LHCN-M2 (cell line): ENCODE measurements at places on chromosomes 7 and 10. TPM values are rescaled to one million over a fixed set of nuclear protein-coding genes. Genes with fewer than 3 reads are reported as not detected.

DNA sequence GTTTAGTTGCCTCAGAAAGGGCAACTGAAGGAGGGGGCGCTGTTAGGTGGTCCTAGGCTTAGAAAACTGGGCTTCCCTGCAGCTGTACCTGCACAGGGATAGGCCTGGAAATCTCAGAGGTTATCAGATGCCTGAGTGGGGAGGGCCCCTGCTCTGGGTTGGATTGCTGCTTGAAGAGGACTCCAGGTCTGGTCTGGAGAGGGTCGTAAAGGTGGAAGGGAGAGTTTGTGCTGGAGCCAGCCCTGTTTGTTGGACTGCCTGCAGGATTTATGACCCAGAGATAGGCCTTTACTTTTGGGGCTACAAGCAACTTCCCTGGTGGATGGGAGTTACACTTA lies 765.9 kb downstream of the GRID1 start:
- DNase-seq = no peak

Gene CALN1
- total RNA-seq = not detected in 2 replicates

- peak; percentile 79 for DNase-seq
Observed at GRCh38 chr10:62554632-62555199, 180.5 kb downstream of the ZNF365 start.

Gene SFTPA1
- total RNA-seq = not detected in 2 replicates

Gene ELOVL3
- 4.9 and 6.4 TPM in 2 replicates for total RNA-seq

Gene CCL24
- not detected in 2 replicates for total RNA-seq

- no peak for DNase-seq
Observed at GRCh38 chr7:31493714-31494181, 20.1 kb upstream of the ITPRID1 start.

- no peak for DNase-seq
Observed at GRCh38 chr7:121517591-121517990, 121.5 kb upstream of the FAM3C start.

DNA sequence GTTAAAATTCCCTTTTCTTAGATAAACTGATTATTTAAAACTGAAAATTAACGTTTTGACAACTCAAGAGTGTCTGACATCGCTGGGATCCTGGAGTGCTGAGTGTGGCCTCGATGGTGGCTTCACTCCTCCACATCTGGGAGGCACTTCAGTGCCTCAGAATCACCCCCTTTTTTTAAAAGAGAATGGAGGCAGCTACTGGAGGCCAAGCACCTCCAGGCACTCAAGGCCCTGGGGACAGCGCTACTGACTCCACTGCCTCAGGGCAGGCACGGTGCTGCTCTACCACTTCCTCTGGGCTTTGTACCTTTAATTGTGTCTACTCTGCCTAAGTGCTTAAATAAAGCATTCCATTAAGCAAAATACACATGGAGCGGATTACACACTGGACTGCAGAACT lies 27.2 kb upstream of the NCAPG2 start:
- no peak for DNase-seq

Gene HTR5A
- not detected in 2 replicates for total RNA-seq

DNA sequence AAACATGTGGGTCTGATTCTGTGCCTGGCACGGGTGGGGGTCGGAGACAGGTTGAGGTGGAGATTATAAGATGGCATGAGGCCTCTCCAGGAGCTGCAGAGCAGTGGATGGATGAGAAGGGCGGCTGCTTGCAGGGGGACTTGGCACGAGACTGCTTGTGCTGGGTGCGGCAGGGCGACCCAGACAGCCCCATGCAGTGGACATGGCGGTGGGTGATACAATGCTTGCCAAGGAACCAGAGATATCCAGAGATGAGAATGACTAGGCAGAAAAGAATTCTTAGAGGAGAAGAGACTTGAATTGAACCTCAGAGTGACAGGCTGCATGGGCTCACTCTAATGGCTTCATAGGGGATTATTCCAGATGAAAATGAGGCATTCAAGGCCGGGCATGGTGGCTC lies 145.4 kb downstream of the NEURL1 start:
- no peak for DNase-seq

GRCh38 chr10:74206746-74207145 lies 55.7 kb downstream of the ADK start:
- DNase-seq = peak; percentile 57

DNA sequence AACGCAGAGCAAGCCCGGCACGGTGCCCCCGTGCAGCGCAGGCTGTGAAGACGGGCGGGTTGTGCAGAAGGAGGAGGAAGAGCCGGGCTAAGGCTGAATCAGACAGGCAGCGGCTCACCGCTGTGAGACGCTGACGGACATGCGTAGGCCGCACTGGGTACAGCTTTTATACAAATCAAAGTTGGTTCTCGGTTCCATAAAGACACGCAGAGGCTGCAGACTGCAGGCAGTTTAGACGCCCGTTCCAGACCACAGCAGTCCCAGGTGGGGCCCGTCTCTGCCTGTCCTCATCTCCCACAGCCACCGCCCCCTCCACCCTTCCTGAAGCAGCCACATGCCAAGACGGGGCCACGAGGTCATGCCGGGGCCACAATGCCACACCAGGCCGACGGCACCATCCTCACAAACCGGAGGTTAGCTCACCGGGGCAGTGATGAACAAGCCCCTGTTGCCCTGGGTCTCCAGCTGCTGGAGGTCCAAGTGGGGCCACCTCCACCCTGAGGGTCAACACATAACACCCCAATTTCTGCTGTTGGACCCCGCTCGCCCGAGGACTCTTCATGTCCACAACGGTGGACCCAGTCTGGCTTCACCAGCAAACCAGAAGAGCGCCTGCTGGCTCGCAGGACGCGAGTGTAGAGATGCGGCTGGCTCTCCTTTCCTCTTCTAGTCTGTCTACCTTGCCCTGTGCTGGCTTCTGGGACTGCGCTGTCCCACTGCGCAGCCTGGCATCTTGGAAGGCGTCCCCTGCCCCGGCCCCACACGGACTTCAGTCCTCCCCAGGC lies 227.2 kb downstream of the ELFN1 start:
- DNase-seq = no peak

GRCh38 chr7:57071-57470 lies 135.3 kb upstream of the FAM20C start:
- no peak for DNase-seq

Gene CPA4
- total RNA-seq = 90.5 and 118 TPM in 2 replicates

Gene FANK1
- total RNA-seq = 2.2 and 2.3 TPM in 2 replicates

Gene ABCA13
- 2.9 and 3.4 TPM in 2 replicates for total RNA-seq

Gene STMP1
- 21.6 and 26.7 TPM in 2 replicates for total RNA-seq

GRCh38 chr7:50411332-50411731 lies 38.8 kb downstream of the FIGNL1 start:
- DNase-seq = no peak

DNA sequence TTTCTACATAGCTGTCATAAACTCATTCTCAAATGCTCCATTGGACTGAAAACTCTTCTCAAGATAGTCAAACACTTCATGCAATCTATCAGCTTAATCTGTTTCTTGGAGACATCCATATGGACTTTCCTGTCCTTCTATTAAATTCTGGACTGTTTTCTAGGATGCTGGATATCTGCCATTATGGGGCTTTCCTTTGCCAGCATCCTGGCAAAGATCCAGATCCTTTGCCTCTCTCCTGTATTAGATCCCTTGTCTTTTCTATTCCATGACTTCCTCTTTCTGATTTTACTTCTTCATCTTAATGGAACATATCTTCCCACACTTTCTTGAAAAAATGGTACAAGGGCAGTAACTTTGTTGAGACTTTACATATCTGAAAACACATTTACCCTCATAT lies 35.9 kb upstream of the SKAP2 start:
- DNase-seq = no peak

DNA sequence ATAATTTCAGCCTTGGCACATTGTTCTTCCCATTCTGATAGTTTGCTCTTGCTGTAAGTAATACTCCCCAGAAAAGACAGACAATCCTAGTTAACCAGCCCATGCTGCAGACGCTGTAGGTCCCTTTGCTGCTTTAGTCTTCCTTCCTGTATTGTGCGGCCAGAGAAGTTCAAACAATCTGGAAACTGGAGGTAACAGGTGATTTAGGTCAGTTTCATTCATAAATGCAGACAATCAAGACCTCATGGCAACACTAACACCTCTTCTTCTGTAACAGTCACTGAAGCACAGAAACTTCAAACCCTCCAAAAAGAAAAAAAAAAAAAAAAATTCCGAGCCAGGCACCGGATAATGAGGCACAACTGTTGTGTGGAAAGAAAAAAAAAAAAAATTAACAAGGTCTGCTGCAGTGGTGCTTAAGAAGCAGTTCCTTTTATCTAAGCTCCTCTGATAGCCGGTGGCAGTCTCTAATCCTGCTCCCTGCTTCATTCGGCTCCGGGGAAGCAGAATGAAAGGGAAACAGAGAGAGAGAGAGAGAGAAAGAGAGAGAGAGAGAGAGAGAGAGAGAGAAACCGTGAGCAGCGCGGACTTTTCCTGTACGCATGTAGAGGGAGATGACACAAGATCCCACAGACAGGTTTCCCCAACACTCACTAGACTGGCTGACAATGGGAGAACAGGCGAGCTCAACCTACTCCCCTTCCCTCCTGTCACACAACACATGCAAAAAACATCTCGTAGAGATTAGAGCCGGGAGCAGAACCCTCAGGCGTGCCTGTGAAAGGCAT lies at the start of gene SEMA3A:
SEMA3A (minus strand) TSS at position 306 of the 788 bp plus-strand sequence; CDS start at position 103, 203 bp downstream.
- peak; percentile 87 for DNase-seq

GRCh38 chr7:30511973-30512662 lies 7.5 kb upstream of the GGCT start:
- DNase-seq = no peak

DNA sequence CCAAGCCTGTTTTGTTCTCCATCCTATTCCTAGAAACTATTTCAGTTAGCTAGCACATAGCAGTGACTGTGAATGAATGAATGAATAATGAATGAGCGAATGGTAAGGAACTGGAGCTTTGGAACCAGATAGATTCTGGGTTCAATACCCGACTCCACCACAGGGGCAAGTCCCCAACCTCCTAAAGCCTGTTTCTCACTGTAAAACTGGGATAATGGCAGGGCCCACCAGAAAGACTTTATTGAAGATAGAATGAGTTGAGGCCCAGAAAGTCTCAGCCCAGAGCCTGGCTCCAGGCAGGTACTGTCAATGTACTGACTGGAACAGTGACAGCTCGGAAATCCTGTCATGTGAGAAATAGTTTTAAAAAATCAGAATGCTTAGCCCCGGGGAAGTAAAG lies 1.1 kb upstream of the CDH23 start:
- no peak for DNase-seq

Gene GIMAP4
- not detected in 2 replicates for total RNA-seq

Gene SPDYE2B
- not detected in 2 replicates for total RNA-seq

Gene RET
- total RNA-seq = under 0.01 TPM in 1 of 2 replicates, not detected in the other

DNA sequence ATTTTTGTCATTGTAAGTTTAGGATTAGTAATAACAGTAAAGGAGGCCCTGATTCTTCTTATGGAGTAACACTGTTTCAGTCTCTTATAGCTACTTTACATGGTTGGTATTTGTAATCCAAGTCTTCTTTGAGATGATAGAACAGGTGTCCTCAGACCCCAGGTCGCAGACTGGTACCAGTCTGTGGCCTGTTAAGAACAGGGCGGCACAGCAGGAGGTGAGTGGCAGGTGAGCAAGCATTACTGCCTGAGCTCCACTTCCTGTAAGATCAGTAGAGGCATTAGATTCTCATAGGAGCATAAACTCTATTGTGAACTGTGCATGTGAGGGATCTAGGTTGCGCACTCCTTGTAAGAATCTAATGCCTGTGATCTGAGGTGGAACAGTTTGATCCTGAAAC lies 77.3 kb downstream of the STK31 start:
- no peak for DNase-seq

Gene C10orf67
- total RNA-seq = 0.11 and 0.19 TPM in 2 replicates

DNA sequence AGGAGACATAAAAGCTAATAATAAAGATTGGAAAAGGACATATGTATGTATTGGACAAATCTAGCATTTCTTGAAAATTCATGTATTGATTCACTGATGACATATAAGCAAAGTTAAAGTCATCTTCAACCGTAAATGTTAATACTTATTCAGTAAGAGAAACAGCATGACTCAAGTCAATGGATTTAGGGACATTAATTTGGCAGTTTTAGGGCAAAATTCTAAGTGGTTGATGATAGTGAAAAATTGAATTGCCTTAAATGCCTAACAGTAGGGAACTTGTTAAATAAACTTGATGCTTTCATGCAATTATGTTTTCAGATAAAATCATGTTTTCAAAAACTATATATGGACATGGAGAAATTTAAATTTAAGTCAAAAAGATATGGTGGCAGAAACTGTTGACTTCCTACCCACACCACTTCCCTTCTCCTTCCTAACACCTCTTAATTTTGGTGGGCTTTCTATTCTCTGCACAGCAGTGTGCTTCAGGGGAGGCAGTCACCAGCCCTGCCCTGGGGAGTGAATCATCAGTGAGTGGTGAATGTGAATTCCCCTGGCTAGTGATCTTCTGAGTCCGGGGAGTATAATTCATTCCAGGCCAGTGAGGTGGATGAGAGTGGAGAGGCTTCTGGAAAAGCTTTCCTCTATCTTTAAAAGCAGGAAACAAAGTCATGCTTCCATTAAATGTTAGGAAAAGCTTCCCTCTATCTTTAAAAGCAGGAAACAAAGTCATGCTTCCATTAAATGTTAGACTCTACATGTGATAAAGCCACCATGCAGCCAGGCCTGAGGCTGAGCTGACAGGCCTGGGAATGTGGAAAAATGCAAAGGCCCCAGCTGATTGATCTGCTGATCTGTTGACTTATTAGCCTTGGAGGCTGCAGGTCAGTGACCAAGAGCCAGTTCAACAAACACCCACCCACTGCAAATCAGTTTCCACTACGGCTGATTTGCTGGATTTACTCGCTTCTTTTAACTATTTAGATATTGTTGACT lies 25.2 kb upstream of the ITGB1 start:
- DNase-seq = peak; percentile 93

Gene NOD1
- 14.3 and 17.5 TPM in 2 replicates for total RNA-seq

Gene SPDYE8
- total RNA-seq = not detected in 2 replicates

Gene CARD11
- total RNA-seq = not detected in 2 replicates

DNA sequence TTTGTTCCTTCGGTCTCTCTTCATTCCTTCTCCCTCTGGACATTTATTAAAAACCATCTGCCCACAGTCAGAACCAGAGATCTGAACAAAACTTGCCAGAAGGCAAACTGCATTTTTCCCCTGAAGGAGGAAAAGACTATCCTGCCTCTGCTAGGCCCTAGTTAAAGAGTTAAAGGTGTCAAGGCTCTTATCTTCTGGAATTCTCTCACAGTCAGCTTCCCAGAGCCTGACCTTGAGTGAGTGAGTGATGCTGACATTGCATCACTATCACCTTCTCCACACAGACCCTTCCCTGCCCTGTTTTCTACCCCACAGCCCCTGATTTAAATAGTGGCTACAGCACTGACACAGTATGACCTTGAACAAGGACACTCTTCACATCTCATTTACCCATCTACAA lies 16.4 kb downstream of the FRMPD2 start:
- DNase-seq = no peak

Gene CNPY1
- not detected in 2 replicates for total RNA-seq

- DNase-seq = no peak
Observed at GRCh38 chr10:43255634-43256431, 11.0 kb downstream of the RASGEF1A start.

Gene HTRA1
- total RNA-seq = 1,894 and 1,897 TPM in 2 replicates

- no peak for DNase-seq
Observed at GRCh38 chr10:43262397-43262901, 4.4 kb downstream of the RASGEF1A start.

GRCh38 chr10:97574374-97575126 lies 2.0 kb downstream of the ANKRD2 start:
- DNase-seq = peak; percentile 97

Gene MMP21
- not detected in 2 replicates for total RNA-seq

Gene PDE1C
- 0.06 TPM in 1 of 2 replicates, not detected in the other for total RNA-seq
